ENCODE measurements at places on chromosomes 7 and 10. TPM values are rescaled to one million over a fixed set of nuclear protein-coding genes. Genes with fewer than 3 reads are reported as not detected.

DNA sequence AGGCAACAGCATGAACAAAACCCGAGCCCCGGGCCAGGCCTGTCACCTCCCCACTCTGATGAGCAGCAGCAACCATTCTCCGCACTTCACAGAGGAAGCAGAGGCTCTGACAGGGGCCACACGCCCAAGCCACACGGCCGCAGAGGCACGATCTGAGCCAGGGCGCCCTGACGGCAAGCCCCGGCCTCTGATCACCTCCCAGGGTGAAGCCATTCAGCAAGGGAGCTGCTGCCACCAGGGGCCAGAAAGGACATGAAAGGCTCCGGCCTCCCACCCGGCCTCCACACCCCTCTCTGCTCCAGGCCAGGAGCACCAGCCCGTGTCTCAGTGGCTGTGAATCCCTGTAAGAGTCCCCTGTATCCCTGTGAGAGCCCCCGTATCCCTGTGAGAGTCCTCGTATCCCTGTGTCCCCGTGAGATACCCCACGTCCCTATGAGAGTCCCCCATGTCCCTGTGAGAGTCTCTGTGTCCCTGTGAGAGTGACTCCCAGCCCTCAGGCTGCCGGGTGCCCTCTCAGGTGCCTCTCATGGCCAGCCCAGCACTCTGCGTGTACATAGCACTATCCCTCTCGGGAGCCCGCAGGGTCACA, 187.8 kb downstream of the MAD1L1 start:
- H3K4me1 ChIP-seq, result peaks cover 12% of the 10 kb centered on the region
- no peak for DNase-seq

DNA sequence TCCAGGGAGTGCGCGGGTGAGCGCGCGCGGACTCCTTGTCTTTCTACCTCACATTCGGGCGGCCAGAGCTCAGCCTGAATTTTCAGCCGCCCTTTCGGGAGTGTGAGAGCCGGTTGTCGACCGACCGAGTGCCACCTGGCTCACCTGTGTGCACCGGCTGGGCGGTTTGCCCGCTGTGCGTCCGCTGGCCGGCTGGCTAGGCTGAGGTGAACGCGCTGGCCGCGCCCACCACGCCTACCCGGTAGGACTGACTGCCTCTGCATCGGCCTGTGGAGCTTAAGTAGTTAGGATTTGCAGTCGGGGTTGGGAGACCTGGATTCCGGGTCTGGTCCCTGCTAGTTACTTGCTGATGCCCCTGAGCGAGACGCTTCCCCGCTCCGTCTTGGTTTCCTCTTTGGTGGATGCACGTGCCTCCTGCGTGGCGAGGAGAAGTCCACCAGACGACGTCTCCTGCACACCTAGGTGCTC, 553 bp downstream of the TSPAN15 start:
- no peak for DNase-seq
- H3K27ac ChIP-seq, result no peak overlapping the region
- H3K4me3 ChIP-seq, result peak overlapping the region; percentile 84
- no peaks in the 10 kb centered on the region for H3K27me3 ChIP-seq

The ABCC2 gene
- total RNA-seq, result 3.0 TPM

DNA sequence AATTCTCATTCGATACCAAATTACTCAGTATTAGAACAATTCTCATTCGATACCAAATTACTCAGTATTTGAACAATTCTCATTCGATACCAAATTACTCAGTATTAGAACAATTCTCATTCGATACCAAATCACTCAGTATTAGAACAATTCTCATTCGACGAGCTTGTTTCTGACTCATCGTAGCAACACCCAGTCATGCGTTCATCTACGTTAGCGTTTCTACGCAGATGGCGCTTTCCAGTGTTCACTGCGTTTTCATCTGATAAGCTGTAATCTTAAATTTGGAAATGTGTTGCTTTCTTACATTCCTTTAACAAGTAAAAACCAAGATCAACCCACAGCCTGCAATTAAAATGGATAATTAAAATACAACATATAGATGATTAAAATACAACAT, 276.3 kb downstream of the ZMYND11 start:
- no peak for DNase-seq
- no peaks in the 10 kb centered on the region for H3K36me3 ChIP-seq
- no peak overlapping the region for H3K4me3 ChIP-seq
- H3K27ac ChIP-seq, result no peak overlapping the region

DNA sequence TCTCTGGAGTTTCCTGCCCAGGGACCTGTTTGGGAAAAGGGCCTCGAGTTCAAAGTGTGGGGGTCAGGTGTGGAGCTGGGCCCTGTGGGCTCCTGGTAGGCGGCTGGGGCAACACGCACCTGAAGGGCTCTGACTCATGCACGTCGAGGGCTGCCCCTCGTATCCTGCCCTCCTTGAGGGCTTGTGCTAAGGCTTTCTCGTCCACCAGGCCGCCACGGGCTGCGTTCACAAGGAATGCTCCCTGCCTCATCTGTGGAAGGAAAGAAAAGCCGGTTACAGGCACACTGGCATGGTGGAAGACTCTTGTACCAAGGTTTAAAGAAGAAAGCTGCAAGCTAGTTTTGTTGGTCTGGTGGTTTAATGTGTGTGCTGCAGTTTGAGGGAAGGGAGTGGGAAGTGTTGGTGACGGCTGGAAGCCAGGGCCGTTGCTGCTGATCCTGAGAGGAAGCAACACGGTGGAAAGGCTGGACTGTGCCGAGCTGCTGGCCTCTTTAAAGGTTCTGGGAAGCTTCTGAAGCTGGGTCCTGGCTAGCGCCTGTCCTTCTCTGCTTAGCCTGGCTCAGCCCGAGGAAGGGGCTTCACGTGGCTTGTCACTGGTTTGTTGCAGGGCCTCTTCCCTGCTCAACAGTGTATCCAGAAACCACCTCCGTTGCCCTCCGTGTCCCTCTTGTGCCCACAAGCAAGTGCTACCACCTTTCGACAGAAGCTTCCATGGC, 52.0 kb downstream of the ZRANB1 start:
- peaks cover 5% of the 10 kb centered on the region for H3K36me3 ChIP-seq
- no peak for DNase-seq
- no peak overlapping the region for H3K4me3 ChIP-seq
- no peak overlapping the region for H3K27ac ChIP-seq
- H3K27me3 ChIP-seq, result no peaks in the 10 kb centered on the region
- no peaks in the 10 kb centered on the region for H3K4me1 ChIP-seq

The CPED1 gene
- total RNA-seq, result 0.08 TPM

GRCh38 chr7:30029696-30030095, 1.5 kb downstream of the PLEKHA8 start:
- H3K27ac ChIP-seq, result no peak overlapping the region
- no peaks in the 10 kb centered on the region for H3K36me3 ChIP-seq
- peaks cover 14% of the 10 kb centered on the region for H3K4me1 ChIP-seq
- peak overlapping the region; percentile 70 for H3K4me3 ChIP-seq
- DNase-seq, result no peak
- no peaks in the 10 kb centered on the region for H3K27me3 ChIP-seq

- H3K27ac ChIP-seq, result no peak overlapping the region
- H3K27me3 ChIP-seq, result no peaks in the 10 kb centered on the region
- peaks cover 35% of the 10 kb centered on the region for H3K4me1 ChIP-seq
- DNase-seq, result no peak
- H3K4me3 ChIP-seq, result no peak overlapping the region
- H3K36me3 ChIP-seq, result no peaks in the 10 kb centered on the region
These were observed 132.2 kb downstream of the MAD1L1 start for GRCh38 chr7:2100278-2101208.

The WDFY4 gene
- total RNA-seq, result 2.5 TPM

The ERV3-1 gene
- 16.6 TPM for total RNA-seq

GRCh38 chr7:110296321-110296720, 794.6 kb upstream of the LRRN3 start:
- H3K4me1 ChIP-seq, result no peaks in the 10 kb centered on the region
- no peaks in the 10 kb centered on the region for H3K36me3 ChIP-seq
- H3K27ac ChIP-seq, result no peak overlapping the region
- no peak overlapping the region for H3K4me3 ChIP-seq
- no peak for DNase-seq

The UCN3 gene
- total RNA-seq, result not detected

The SAP25 gene
- 52.0 TPM for total RNA-seq

DNA sequence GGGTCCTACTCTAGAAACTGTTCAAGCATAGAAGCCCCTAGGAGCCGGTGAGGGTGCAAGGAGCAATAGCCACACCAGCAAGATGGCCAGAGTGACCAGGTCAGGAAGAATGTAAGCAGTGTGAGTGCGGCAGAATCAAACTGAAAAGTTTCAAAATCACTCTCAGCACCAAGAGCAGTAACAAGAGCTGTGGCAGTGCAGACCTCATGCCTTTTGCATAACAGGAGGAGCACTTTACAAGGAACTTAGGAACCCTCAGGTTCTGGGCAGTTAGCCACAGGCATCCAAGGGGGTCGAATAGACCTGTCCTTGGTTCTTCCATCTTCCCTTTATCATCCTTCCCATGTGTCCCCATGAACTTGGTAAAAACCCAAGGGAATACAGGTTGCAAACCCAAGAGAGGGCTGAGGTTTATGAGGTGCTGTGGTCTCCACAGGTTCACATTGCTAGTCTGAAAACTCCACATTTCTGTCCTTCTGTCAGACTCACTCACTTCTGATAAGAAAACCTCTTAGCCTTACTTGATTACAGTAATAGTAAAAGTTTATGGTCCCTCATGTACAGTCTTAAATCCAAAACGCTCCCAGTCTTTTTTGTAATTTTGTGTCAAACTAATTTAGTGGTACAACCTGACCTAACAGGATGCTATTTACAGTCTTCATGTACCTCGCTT, 78.4 kb downstream of the PON1 start:
- DNase-seq, result no peak
- H3K4me3 ChIP-seq, result no peak overlapping the region
- no peaks in the 10 kb centered on the region for H3K27me3 ChIP-seq
- H3K36me3 ChIP-seq, result no peaks in the 10 kb centered on the region
- H3K27ac ChIP-seq, result no peak overlapping the region
- H3K4me1 ChIP-seq, result no peaks in the 10 kb centered on the region

DNA sequence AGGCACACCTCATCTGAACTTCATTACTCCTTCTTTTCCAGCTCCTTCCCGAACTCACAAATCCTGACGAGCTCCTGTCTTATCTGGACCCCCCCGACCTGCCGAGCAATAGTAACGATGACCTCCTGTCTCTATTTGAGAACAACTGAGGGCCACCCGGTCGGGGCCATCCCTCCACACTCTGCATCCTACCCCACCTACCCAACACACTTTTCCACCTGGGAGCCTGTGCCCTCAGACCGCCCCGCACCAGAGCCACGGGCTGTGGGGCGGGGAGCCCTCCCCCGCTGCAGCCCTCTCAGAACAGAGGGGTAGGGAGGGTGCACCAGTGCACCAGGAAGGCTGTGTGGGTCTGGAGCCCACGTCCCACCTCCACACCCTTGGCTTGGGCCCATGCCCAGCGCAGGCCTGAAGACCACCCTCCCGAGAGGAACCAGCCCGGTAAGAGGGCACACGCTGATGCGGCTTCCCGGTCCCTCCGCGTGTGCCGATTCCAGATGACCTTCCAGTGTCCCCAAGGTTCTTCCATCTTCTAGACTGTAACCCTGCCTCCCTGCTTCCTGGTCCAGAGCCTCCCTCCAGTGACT, 34.6 kb upstream of the PPIF start:
- DNase-seq, result no peak
- peaks cover 16% of the 10 kb centered on the region for H3K4me1 ChIP-seq
- H3K36me3 ChIP-seq, result peaks cover 14% of the 10 kb centered on the region

DNA sequence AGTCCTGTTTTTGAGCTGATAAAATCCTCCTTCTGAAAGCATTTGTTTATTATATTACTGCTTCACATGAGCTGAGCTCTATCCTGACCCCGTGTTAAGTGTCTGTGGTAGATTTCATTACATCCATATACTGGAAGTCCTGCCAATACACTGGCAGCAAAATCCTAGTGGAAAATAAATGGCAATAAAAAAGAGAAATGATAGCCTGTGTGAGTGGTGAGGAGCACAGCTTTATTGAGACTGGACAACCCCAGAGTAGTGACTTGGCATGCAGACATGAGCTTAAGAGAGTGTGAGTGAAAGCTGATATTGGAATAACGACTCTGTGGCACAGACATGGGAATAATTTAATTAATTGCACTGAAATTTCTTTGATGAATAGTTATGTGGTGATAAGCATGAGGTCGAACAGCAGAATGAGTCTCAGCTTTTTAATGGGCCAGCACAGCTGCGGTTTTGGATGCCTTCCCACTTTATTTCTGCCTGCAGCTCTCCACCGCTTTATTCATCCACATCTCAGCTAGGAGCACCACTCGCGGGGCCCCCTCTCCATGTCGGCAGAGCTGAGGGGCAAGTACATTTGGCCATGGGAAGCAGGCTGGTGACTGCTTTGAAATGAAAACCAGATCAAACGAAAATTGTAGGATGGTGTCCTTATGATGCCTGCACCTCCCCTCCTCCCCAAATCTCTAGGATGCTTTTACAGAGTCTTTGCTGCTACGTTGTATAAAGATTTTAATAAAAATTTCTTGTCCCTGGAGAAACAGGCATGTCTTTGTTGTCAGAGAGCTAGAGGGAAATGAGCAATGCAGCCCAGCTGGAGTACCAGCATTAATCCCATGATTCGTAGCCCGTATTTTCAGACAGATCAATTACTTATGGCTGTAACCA, 494.3 kb downstream of the AUTS2 start:
- no peak overlapping the region for H3K4me3 ChIP-seq
- H3K36me3 ChIP-seq, result no peaks in the 10 kb centered on the region
- H3K27ac ChIP-seq, result no peak overlapping the region
- H3K4me1 ChIP-seq, result no peaks in the 10 kb centered on the region
- DNase-seq, result no peak

GRCh38 chr7:75559976-75560365, 67.9 kb downstream of the SPDYE5 start:
- H3K4me1 ChIP-seq, result no peaks in the 10 kb centered on the region
- no peak overlapping the region for H3K4me3 ChIP-seq
- peaks cover 8% of the 10 kb centered on the region for H3K36me3 ChIP-seq
- H3K27ac ChIP-seq, result no peak overlapping the region
- DNase-seq, result no peak
- H3K27me3 ChIP-seq, result no peaks in the 10 kb centered on the region

Measured in CD4-positive, alpha-beta T cell (primary cell).